Dermis microvascular lymphatic vessel endothelial cell (primary cell): ENCODE measurements at places on chromosomes 11 and 22. TPM values are rescaled to one million over a fixed set of nuclear protein-coding genes. Genes with fewer than 3 reads are reported as not detected.

DNA sequence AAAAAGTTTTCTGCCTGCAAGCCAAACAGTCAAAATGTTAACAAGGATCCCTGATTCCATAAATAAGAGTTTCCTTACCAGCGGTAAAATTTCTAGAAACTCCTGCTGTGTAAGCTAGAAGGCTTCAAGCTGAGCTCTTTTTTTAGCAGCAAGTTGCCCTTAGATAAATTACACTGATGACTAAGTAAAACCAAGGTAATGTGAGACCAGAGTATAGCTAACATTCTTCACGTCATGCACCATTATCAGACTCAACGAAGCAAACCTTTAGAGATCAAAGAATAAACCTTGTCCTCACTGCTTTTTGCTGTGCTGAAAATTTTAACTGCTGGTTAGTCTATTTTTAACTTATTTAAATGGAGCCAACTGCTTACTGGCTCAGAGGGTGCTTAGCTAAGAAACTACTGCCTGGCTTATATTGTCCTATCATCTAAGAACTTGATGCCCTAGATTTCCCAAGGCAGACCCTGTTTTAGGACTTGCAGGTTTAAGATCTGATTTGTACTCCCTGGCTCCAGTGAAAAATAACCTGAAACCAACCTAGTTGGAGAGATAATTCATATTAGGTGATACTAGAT lies 900.7 kb downstream of the JRKL start:
- no peak for DNase-seq

GRCh38 chr22:48198489-48199459 lies 1436.3 kb downstream of the TBC1D22A start:
- no peak for DNase-seq

DNA sequence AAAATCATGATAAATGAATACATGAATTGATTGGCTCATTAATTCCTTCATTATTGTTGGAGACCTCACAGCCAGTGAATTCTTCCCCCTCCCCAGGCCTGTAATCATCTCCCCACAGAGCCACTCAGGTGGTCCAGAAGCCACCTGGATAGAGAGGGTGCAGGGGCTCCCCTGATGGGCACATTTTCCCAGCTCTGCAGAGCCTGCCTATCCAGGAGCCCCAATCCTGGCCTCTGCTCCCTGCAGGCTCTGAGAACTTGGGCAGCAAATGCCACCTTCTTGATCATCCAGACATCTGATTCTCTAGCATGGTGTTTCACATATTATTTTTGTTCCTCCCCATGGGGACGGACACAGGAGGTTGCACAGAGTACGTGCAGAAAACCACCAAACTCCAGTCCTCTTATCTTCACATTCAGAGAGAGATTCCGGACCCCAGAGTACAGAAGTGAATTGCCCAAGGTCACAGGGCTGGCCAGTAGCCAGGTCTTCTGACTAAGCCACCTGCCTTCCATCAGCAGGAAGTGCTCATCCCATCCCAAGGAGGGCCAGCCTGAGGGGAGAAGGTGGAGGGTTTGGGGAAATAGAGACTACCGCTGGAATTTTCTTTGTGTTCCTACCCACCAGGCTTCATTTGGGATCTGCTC lies 348.0 kb downstream of the BUD13 start:
- DNase-seq = no peak

DNA sequence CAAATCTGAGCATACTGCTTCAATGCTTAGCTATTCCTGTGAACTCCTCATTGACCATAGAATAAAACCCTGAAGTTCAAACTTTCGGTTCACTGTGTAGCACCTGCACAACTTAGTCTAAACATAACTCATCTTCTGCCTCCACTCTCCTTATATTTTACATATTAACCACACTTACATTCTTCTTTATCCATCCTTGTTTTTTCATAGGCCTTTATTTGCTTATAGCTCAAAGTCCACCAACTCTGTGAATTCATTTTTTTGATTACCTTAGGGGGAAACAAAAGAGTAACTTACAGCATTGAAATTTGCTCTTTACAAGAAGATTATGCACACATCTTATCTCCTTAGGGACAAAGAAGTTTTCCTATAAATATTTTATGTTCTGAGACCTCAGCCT lies 521.6 kb upstream of the FAT3 start:
- no peak for DNase-seq

DNA sequence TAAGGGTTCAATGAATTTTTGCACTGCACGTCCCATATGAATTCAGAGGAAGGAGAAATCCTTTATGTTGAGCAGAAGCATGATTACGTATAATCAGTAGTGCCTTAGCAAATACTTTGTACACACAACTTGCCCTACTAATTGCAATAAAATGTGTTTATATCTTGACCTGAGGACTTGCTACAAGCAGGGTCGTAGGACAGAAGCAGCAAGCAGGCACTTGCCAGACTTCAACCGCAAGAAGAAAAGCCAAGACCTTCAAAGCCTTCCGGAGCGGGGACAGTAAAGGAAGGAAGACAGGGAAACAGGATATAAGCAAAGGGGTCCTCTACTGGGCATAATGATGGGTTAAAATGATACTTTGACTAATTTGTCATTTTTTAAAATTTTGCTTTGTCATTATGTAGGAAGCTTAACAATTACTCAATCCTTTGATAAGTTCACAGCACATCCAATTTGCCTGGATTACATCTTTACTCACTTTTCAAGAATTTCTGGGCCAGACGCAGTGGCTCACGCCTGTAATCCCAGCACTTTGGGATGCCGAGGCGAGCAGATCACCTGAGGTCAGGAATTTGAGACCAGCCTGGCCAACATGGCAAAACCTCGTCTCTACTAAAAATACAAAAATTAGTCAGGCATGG lies 23.2 kb upstream of the UBASH3B start:
- DNase-seq = no peak

GRCh38 chr22:37747715-37748100 lies 50.9 kb downstream of the TRIOBP start:
- no peak for DNase-seq

DNA sequence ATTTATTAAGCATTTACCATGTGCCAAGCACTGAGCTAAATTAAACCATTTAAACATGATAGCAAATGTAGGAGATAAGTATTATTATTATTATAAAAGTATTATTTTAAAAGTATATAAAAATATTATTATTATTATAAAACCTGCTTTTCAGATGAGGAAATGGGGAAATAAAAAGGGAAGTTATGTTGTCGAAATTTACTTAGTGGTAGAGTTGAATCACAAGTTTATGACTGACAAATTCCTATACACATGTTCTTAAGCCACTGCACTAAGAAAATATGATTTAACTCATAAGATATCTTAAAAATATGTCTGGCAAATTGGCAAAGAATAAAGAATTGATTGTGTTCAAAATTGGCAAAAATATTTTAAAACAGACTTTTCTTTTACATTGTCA lies 53.8 kb downstream of the CASP12 start:
- DNase-seq = no peak

The EXPH5 gene
- total RNA-seq = under 0.01 TPM in 2 replicates

The MAPK12 gene
- 40.6 and 70.2 TPM in 2 replicates for total RNA-seq

The MMP12 gene
- total RNA-seq = not detected in 2 replicates
